Breast epithelium (tissue), 4 donors: ENCODE measurements at places on chromosomes 13 and 19. TPM values are rescaled to one million over a fixed set of nuclear protein-coding genes. Genes with fewer than 3 reads are reported as not detected.

DNA sequence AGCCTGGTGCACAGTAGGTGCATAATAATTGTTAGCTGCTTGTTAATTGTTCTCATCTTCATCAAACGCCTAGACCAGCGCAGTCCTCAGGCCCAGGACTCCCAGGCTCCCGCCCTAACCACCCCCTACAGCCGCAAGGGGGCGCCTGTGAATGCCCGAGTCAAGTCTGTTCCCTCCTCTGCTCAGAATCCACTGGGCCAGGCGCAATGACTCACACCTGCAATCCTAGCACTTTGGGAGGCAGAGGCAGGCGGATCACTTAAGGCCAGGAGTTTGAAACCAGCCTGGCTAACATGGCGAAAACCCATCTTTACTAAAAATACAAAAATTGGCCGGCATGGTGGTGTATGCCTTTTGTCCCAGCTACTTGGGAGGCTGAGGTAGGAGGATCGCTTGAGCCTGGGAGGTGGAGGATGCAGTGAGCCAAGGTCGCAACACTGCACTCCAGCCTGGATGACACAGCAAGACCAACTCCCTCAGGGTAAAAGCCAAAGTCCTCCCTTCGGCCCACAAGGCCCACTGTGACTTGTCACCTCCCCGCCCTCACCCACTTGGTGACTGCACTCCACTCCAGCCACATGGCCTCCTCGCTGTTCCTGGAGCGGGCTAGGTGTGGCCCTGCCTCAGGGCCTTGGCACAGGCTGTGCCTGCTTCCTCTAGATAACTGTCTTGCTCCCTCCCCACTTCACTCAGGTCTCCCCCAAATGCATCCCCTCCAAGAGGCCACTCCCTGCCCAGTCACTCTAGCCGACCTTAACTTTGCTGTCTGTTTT lies 9.1 kb downstream of the ZNF653 start:
- DNase-seq: no peak

GRCh38 chr13:83975655-83976165 lies 93.4 kb upstream of the SLITRK1 start:
- DNase-seq: no peak

DNA sequence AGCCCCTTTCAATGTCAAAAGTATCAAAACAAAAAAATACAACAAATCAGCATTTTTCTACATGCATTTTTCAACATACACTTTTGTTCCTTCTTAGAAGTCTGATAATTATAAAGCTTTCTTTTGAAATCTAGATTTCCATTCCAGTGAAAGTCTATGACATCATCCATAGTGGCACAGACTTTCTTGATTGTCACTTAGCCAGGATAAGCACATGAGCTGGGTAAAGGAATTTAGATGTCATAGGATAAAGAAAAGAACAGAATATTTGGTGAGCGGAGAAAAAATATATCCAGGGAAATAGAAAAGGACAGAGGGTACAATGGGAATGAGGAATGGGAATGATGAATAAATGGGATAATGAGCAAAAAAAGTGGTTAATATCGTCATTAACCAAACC lies 15.1 kb upstream of the TRPC4 start:
- DNase-seq: no peak

GRCh38 chr19:33778089-33778791 lies 18.4 kb upstream of the KCTD15 start:
- peak; percentile 50 for DNase-seq

- DNase-seq: no peak
Observed at GRCh38 chr19:48814895-48815294, 4.1 kb upstream of the BCAT2 start.

- no peak for DNase-seq
Observed at GRCh38 chr13:94595001-94595949, 677 bp downstream of the TGDS start.

- DNase-seq: no peak
Observed at GRCh38 chr13:111344471-111345191, 24.2 kb downstream of the TEX29 start.

TTC9B gene
- total RNA-seq: not detected

HSD17B14 gene
- 18.6 TPM for total RNA-seq

CCDC8 gene
- 2.2 TPM for total RNA-seq

ZNF181 gene
- 15.7 TPM for total RNA-seq

TMEM86B gene
- 0.80 TPM for total RNA-seq

LENG9 gene
- 4.5 TPM for total RNA-seq
